ENCODE measurements at places on chromosomes 7 and 10.

DNA sequence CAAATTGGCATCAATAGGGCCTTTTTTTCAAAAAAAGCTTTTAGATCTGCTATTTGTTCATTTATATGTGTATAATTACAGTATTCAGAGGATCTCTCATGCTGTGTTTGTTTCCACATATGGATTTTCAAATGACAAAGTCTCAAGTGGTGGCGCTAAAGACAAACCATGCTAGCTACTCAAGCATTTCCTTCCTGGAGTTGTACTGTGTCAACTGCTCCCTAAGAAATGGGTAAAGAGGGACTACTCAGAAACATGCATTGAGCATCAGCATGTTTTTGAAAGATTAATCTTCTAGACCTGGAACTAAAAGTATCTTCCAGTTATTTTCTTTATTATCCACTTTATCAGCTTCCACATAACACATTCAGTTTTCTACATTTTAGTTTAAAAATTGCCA, 12.7 kb downstream of the CNTNAP2 start:
- DNase-seq, result no peak

- DNase-seq, result no peak
Measured at GRCh38 chr7:2247141-2247995, 5.3 kb downstream of the NUDT1 start.

DNA sequence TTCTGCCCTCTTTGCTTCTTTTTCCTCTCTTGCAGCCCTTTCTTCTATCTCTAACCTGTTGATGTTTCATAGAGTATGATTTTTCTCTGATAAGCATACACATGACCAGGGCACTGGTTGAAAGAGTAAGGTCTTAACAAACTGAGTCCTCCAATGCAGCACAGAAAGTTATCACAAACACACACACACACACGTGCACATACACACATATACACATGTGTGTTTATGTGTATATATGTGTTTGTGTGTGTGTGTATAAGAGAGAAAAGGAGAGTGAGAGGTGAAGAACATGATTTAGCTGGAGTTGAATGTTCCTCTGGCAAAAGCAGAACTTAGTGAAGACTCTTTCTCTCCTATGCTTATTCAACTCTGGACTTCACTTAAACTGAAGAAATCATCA, 130.0 kb downstream of the KLF6 start:
- DNase-seq, result no peak

DNA sequence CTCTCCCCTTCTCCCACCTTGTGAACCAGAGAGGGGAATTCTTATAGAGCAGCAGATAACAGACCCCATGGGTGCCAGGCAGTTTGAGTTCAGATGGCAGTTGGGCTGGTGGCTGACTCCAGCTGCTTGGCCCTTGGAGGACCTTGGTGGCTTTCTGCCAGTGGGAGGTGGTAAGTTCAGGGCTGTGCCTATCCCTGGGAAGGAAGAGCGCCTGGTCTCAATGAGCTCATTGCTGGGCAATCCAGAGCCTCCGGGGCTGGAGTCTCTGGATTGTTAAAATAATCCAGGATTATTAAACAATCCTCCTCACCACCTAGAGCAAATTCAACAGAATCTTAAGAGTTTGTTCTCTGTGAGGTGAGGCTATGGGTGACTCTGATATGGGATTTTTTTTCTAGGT, 105.2 kb downstream of the FANK1 start:
- DNase-seq, result no peak
